Left ventricle myocardium inferior (tissue), 1 donor: ENCODE measurements at places on chromosomes 4 and X. TPM values are rescaled to one million over a fixed set of nuclear protein-coding genes. Genes with fewer than 3 reads are reported as not detected.
A peak's percentile ranks its signal among the peaks of the same experiment; 100 is the strongest.

The DCAF4L1 gene
- 0.19 TPM for total RNA-seq

DNA sequence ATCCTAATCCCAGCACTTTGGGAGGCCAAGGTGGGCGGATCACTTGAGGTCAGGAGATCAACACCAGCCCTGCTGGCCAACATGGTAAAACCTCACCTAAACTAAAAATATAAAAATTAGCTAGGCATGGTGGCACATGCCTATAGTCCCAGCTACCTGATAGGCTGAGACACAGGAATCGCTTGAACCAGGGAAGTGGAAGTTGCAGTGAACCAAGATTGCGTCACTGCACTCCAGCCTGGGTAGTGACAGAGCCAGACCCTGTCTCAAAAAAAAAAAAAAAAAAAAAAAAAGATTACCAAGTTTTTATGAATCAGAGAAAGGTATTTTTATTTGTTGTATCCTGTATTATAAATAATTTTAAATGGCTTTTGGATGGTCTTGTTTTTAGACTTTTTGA is 15.1 kb downstream of the TRAPPC11 start:
- H3K4me1 ChIP-seq, result no peaks in the 10 kb centered on the region
- DNase-seq, result no peak
- H3K4me3 ChIP-seq, result no peak overlapping the region
- no peak overlapping the region for H3K27ac ChIP-seq

- H3K4me1 ChIP-seq, result no peaks in the 10 kb centered on the region
- DNase-seq, result no peak
- H3K36me3 ChIP-seq, result no peaks in the 10 kb centered on the region
- H3K27me3 ChIP-seq, result no peaks in the 10 kb centered on the region
- H3K27ac ChIP-seq, result no peak overlapping the region
- no peak overlapping the region for H3K4me3 ChIP-seq
Observed at GRCh38 chrX:11381464-11381863, 88.3 kb downstream of the AMELX start.

The SULT1E1 gene
- total RNA-seq, result not detected

- no peak overlapping the region for H3K27ac ChIP-seq
- H3K36me3 ChIP-seq, result no peaks in the 10 kb centered on the region
- DNase-seq, result no peak
- no peaks in the 10 kb centered on the region for H3K27me3 ChIP-seq
Observed at GRCh38 chr4:80492761-80493160, 157.2 kb downstream of the CFAP299 start.

- H3K36me3 ChIP-seq, result no peaks in the 10 kb centered on the region
- no peaks in the 10 kb centered on the region for H3K4me1 ChIP-seq
- no peak overlapping the region for H3K27ac ChIP-seq
- no peak for DNase-seq
- no peaks in the 10 kb centered on the region for H3K27me3 ChIP-seq
Observed at GRCh38 chr4:164485136-164485535, 268.8 kb upstream of the SMIM31 start.

DNA sequence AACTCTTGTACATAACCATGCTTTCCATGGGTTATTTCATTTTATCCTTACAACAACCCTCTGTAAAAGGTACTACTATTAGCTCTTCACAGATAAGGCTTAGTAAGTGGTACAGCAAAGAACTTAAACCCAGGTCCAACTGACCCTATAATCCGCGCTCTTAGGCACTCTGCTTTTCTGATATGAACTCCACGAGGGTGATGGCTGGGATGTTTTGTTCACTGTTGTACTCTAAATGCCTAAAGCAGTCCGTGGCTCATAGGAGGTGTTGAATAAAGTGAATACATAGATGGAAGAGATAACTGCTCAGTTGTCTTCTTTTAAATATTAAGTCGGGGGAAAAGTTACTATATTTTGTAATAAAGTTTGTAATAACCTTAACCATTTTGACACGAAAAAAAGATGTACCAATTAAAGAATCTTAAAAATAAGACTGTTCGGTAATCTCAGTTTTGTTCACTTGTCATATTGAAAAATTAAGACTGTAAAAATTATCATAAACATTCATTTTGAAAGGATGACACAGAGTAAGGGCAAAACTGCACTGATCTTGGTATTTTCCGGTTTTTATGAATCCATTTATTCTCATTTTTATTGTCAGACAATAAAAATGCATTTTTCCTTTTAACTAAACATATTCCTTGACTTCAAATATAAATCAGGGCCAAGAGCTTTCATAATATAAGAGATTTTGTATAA is 166.5 kb downstream of the FBXW7 start:
- H3K36me3 ChIP-seq, result peaks cover 8% of the 10 kb centered on the region
- H3K4me1 ChIP-seq, result peaks cover 63% of the 10 kb centered on the region
- H3K27ac ChIP-seq, result no peak overlapping the region
- no peak overlapping the region for H3K4me3 ChIP-seq
- no peaks in the 10 kb centered on the region for H3K27me3 ChIP-seq

- H3K27me3 ChIP-seq, result no peaks in the 10 kb centered on the region
- peaks cover 27% of the 10 kb centered on the region for H3K4me1 ChIP-seq
- H3K27ac ChIP-seq, result peak overlapping the region; percentile 81
- H3K4me3 ChIP-seq, result peak overlapping the region; percentile 11
- DNase-seq, result peak; percentile 80
Observed at GRCh38 chr4:123555233-123555806, 158.7 kb downstream of the SPRY1 start.

The XAGE1A gene
- not detected for total RNA-seq

- H3K4me3 ChIP-seq, result no peak overlapping the region
- no peak overlapping the region for H3K27ac ChIP-seq
Observed at GRCh38 chrX:56763556-56764152, 34.6 kb downstream of the NBDY start.

GRCh38 chrX:33970028-33970967 is 161.8 kb downstream of the FAM47A start:
- H3K27ac ChIP-seq, result no peak overlapping the region
- no peak overlapping the region for H3K4me3 ChIP-seq
- no peaks in the 10 kb centered on the region for H3K27me3 ChIP-seq
- no peaks in the 10 kb centered on the region for H3K36me3 ChIP-seq

The STAP1 gene
- not detected for total RNA-seq

DNA sequence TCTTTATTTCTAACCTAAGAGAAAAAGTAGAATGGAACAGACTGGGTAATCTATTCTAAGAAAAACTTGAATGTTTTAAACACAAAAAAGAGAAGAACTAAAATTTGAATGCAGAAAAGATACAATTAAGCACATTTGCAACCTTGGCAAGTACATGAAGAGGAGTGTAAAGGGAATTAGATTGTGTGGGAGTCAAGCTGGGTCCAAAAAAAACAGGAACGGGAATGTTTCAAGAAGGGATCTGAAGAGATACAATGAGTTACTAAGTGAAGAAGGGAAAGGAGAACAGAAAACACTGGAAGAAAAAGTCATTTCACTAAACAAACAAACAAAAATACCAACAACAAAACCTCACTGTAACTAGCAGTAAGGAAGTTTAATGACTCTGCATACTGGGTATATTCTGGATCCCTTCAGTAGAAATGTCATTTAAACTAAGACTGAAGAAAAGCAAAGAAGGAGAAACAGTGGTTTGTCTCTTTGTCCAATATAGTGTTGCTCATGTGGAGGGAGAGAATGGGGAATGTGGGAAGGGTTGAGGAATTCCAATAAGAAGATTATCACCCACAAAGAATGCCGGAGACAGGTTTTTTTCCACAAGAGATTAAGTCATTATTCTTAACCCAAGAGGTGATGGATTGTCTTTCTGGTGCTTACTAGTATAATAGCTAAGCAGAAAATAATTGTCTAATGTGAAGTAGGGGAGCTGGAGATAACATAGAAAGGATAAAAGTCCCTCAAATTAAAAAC is 50.4 kb upstream of the PTPN13 start:
- H3K27me3 ChIP-seq, result peaks cover 19% of the 10 kb centered on the region
- H3K36me3 ChIP-seq, result no peaks in the 10 kb centered on the region
- H3K27ac ChIP-seq, result peak overlapping the region; percentile 18
- H3K4me3 ChIP-seq, result no peak overlapping the region
- DNase-seq, result no peak

DNA sequence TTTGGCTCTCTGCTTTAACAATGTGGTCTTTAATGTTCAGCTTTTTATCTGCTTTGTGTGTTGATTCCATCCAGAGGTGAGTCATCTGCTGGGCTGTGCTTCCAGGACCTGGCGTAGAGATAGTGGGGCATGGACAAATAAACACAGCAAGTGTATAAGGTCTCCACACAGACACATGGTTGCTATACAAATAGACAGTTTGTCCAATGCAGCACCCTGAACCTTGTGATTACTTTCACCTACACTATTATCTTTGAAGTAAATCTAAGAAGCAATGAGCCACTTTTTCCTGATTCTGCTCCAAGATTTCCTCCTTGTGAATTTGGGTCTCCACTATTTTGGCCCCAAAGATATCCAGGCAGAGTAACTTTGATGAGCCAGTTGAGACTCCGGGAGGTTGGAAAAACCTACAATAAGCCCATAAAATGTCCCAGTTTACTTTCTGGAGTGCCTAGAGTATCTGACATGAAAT is 12.1 kb downstream of the PPARGC1A start:
- H3K36me3 ChIP-seq, result no peaks in the 10 kb centered on the region
- peaks cover 84% of the 10 kb centered on the region for H3K4me1 ChIP-seq
- DNase-seq, result no peak
- no peaks in the 10 kb centered on the region for H3K27me3 ChIP-seq

DNA sequence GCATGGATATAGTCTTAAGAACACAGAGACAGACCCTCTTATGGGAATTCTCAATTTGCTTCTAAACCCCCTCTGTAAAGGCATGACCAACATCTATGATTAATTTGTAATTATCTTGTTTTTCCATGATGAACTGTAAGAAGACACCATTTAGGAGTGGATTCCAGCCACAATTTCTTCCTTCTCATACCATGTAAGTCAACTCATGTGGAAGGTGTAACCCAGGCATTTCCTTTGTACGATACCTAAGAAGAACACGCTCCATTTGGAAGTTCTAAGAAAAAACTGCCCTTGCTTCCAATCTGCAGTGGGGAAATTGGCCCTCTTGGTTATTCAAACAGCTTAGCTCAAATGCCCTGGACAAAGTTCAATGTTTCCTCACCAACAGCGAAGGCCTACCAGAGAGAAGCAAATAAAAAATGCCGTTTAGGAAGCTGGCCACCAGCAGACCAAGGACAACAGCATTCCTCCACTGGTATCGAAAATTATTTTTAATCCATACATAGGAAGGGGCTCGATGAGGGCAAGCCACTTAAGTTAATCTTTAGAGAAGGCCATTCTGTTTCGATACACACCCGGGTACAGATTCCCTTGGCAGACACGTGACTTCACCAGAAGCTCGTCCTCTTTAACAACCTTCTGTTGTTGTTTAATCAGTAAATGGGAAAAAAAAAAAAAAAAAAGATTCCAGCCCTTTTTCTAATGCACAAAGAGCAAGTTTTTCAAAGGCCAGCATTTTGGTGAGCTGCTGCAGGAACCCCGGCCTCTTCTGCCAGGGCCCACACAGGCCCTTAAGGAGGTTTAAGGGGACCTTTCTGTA is 2.6 kb downstream of the DHRSX start:
- H3K4me3 ChIP-seq, result peak overlapping the region; percentile 88
- DNase-seq, result no peak
- H3K27me3 ChIP-seq, result no peaks in the 10 kb centered on the region
- H3K4me1 ChIP-seq, result peaks cover 68% of the 10 kb centered on the region
- peaks cover 5% of the 10 kb centered on the region for H3K36me3 ChIP-seq

- no peaks in the 10 kb centered on the region for H3K36me3 ChIP-seq
- peak overlapping the region; percentile 11 for H3K4me3 ChIP-seq
- peaks cover 27% of the 10 kb centered on the region for H3K4me1 ChIP-seq
- H3K27me3 ChIP-seq, result no peaks in the 10 kb centered on the region
Observed at GRCh38 chr4:123554801-123555232, 158.2 kb downstream of the SPRY1 start.

GRCh38 chr4:84417997-84418709 is 80.9 kb downstream of the NKX6-1 start:
- H3K36me3 ChIP-seq, result no peaks in the 10 kb centered on the region
- no peaks in the 10 kb centered on the region for H3K4me1 ChIP-seq
- peaks cover 5% of the 10 kb centered on the region for H3K27me3 ChIP-seq
- no peak for DNase-seq
- H3K4me3 ChIP-seq, result no peak overlapping the region

The VCX3B gene
- not detected for total RNA-seq
